H7 (cell line): ENCODE measurements at places on chromosomes 3 and 15. TPM values are rescaled to one million over a fixed set of nuclear protein-coding genes. Genes with fewer than 3 reads are reported as not detected.
A peak's percentile ranks its signal among the peaks of the same experiment; 100 is the strongest.

The XCR1 gene
- not detected in 2 replicates for total RNA-seq

The ITPKA gene
- total RNA-seq = 0.07 and 0.52 TPM in 2 replicates

The ADAMTS7 gene
- total RNA-seq = 14.3 and 20.2 TPM in 2 replicates

The SLC24A5 gene
- total RNA-seq = 0.07 and 0.11 TPM in 2 replicates

The EFL1 gene
- 21.4 and 24.2 TPM in 2 replicates for total RNA-seq

The GRK7 gene
- total RNA-seq = 0.04 TPM in 1 of 2 replicates, not detected in the other

The ACKR2 gene
- total RNA-seq = not detected in 2 replicates

The MEIS2 gene
- 0.67 and 1.8 TPM in 2 replicates for total RNA-seq

The USP50 gene
- not detected in 2 replicates for total RNA-seq

- no peak for DNase-seq
These were observed 468.4 kb upstream of the UBE2E2 start for GRCh38 chr3:22734756-22735155.

DNA sequence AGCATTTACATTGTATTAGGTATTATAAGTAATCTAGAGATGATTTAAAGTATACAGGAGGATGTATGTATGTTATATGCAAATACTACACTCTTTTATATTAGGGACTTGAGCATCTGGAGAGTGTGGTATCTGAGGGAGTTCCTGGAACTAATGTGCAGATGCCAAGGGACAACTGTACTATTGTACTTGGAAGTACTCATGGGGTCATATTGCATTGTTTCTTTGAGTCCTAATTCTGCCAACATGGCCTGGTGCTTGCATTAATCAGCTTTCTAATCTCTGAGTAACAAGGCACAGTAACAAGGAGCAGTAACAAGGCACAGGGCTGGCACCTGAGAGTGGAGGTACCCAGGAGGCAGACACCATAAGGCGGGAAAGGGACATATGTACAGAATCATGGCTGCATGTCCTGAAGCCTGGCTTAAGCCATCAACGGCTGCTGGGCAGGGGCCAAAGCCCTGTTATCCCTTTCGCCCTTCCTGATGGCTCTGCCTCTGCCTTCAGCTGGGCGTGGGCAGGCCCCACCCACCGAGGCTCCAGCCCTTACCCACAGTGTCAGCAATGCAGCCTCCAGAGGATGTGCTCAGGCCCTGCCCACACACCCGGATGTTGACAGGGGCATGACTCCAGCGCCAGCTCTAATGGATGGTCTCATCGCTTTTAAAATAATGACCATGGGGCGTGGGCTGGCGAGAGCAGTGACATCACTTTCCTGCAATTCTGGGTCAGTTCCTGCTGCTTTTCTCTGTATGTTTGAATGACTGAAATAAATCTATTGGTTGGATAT lies 22.9 kb downstream of the CEMIP start:
- no peak for DNase-seq

GRCh38 chr15:38623744-38624143 lies 59.1 kb upstream of the RASGRP1 start:
- DNase-seq = no peak

GRCh38 chr3:174408310-174408709 lies 450.8 kb upstream of the NAALADL2 start:
- no peak for DNase-seq

GRCh38 chr15:74620636-74621545 lies 5.3 kb downstream of the CLK3 start:
- peak; percentile 96 for DNase-seq

DNA sequence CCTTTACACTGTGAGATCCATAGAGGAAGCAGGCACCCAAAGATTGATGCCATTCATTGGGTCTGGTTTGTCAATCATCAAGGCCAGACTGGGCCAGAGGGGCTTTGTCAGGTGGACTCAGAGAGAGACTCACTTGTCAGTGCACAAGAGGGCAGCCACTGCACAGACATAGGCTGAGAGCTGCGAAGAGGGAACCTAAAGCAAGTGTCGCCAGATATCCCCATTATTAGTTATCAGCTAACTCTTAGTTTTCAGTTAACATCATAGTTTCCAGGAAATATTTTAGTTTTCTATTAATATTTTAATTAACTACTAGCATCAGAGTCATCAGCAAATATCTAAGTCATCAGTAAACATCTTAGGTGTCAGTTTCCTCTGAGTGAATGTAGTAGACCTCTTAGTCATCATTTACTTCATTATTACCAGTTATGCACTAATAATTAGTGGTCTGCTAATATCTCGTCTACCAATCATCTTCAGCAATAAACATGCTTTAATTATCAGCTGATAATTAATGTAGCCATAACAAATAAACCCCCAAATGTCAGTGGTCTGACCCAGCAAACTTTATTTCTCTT lies 41.7 kb upstream of the LIMD1 start:
- DNase-seq = no peak

- no peak for DNase-seq
These were observed 466.4 kb downstream of the DIPK2A start for GRCh38 chr3:144437989-144438388.

GRCh38 chr15:65177901-65178300 lies 7.2 kb downstream of the CLPX start:
- no peak for DNase-seq

DNA sequence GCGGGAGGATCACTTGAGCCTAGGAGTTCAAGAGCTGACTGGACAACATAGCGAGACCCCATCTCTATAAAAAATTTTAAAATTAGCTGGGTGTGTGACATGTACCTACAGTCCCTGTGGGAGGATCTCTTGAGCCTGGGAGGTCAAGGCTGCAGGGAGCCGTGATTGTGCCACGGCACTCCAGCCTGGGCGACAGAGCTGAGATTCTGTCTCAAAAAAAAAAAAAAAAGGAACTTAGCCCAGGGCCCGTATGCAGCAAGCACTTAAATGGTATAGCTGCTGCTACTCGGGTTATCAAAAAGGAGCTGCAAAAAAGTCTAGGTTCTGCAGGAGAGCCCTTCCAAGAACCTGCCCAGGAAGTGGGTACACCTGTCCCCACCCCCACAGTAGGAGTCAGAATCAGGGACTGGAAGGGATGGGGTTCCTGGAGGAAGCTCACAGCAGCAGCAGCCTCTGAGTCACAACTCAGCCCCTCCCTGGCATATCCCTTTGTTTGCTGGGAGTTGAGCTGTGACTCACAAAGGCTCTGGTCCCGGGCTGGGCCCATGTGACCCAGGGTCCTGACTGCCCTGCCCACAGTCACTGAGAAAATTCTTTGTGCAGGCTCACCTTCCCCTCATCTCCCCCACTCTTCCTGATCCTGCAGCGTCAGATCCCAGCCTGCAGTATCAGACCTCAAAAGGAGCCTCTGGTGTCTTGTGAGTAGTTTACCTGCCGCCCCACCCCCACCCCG lies at the start of gene SPATA12:
SPATA12 (plus strand) TSS at position 576 of the 733 bp plus-strand sequence. CDS start 13,031 bp downstream, outside the sequence.
- peak; percentile 90 for DNase-seq

- DNase-seq = peak; percentile 55
These were observed 107.4 kb downstream of the TPRA1 start for GRCh38 chr3:127483005-127483641.

DNA sequence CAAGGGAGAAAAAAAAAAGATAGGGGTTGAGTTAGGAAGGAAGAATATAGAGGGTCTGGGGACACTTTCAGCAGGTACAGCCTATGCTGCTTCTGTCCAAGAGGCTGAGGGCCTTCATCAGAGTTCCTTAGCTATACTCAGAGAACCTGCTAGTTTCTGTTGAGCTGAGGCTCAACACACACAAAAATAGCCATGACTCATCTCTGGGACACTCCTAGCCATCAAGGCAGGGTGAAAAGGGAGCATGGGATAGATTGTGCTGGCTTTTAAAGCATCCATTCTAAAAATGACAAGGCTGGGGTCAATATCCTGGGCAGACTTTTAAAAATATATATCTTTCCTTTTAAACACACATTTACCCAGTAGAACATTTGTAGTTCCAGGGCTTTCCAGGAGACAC lies 2.8 kb upstream of the RTP2 start:
- DNase-seq = no peak

GRCh38 chr15:90099072-90099867 lies 3.0 kb downstream of the IDH2 start:
- DNase-seq = peak; percentile 29

GRCh38 chr3:58361866-58362265 lies 29.2 kb downstream of the PXK start:
- no peak for DNase-seq

GRCh38 chr3:185420762-185421161 lies 57.8 kb downstream of the MAP3K13 start:
- no peak for DNase-seq

DNA sequence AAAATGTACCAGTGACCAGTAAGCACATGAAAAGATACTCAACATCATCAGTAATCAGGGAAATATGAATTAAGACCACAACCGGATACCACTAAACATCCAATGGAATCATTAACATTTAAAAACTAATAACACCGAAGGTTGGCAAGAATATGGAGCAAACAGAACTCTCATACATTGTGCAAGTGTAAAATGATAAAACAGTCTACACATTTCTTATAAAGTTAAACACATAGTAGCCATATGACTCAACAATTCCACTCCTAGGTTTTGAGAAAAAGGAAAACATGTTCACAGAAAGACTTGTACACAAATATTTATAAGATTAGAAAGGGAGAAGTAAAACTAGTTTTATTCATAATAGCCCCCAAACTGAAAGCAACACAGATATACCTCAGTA lies 60.3 kb upstream of the SLCO2A1 start:
- no peak for DNase-seq

DNA sequence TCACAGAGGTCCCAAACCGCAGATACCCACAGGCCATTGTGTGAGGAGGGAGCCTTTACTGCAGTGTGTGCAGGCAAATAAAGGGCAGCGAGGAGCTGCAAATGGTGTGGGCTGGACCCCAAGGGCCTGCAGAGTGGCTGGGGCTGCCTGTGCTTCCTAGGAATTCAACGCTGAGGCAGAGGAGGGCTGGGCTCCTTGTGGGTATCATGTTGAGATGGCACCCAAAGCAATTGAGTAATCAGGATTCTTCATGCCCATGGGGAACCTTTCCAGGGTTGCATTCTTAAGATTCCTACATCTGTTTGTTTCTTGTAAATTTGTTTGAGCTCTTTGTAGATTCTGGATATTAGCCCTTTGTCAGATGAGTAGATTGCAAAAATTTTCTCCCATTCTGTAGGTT lies 85.4 kb upstream of the LIPC start:
- DNase-seq = peak; percentile 20
